ENCODE measurements at places on chromosomes 13 and 19.

GRCh38 chr19:1276628-1277022, 1.3 kb downstream of the FAM174C start:
- DNase-seq: no peak

DNA sequence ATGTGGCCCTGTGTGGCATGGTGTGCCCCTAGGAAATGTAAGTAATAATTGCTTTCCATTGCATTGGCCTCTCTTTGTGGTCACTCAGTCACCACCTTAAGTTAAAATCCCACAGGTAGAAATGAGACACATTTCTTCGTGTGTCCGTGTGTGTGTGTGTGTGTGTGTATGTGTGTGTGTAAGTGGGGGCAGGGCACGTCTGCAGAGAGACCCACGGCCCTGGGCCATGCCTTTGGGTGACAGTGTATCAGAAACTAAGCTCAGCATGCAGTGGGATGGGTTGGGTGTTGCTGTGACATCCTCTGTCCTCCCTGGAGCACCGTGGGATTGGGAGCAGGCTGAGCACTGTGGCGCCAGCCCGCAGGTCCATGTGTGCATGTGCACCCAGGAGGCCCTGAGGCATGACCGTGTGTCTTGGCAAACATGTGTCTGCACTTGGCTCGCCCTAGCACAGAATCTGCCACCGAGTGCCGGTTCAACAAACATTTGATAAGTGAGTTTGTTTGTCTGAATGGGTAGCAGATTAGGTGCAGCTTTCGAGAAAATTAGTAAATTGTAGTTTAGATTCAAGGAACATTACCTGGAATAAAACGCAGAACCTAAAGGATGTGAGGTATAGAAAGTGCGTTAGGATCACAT, 91.8 kb downstream of the WTIP start:
- DNase-seq: no peak

DNA sequence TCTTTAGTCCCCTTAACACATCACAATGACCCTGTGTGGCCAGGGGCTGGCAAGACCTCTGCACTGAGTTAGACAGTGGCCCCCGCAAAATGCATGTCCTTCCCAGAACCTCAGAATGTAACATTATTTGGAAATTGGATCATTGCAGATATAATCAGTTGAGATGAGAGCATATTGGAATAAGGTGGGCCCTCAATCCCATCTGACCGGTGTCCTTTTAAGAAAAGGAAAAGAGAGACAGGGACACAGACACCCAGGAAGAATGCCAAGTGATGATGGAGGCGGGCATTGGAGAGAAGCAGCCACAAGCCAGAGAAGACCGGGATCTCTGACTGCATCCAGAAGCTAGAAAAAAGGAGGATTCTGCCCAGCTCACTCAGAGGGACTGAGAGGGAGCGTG, 1.8 kb downstream of the FAM187B start:
- DNase-seq: no peak

- no peak for DNase-seq
These were observed 748 bp downstream of the LHFPL6 start for GRCh38 chr13:39602277-39602613.

DNA sequence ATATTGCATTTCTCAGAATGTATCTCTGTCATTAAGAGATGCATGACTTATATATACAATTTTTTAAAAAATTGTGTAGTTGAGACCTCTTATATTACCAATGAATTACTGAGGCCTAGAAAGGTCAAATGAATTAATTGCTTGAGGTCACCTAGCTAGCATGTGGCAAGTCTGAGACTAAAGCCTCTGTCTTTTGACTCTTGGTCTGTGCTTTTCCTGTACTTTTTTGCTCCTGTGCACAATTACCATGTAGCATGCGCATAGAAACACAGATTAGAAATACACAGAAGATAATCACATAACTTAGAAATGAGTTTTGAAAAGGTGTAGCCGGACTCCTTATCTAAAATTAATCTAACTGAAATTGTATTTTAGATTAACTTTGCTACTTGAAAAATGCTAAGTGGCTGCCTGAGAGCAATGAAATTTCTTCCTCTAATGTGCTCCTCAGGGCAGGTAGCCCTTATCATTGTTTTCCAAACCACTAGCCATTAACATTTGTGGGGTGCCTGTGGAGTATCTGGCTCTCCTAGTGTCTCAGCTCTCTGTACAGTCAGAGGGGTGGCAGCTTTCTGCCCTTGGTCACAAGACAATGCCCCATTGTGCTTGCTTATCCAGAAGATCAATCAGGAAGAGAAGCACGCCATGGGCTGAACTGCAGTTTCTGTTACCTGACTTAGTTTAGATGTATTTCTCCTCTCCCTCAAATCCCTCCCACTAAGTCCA, 119.6 kb downstream of the RFC3 start:
- no peak for DNase-seq

DNA sequence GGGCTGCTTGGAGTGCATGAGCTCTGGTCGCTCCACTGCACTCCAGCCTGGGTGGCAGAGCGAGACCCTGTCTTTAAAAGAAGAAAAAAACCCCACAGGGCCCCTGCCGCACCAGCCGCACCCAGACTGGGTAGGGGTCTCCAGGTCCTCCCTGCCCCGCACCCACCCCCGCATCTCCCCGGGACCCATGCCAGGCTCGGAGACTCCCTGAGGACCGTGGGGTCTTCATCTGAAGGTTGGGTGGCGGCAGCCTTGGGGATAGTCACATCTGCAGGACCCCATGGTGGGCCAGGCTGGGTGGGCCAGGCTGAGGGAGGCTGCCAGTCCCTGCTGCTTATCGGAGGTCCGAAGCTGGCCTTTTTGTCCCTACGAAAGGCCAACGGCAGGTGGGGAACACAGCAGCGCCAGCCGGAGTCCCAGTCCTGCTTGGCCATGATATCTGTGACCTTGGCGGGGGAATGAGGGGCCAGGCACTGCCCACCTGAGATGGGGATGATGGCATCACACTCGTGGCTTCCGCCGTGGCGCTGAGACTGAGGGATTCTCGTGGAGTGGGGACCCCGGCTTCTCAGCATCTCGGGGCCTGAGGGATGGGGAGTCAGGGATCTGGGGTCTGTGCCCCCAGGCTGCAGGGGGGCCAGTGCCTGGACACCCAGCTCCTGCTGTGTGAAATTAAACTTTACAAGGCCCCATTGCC, 11.1 kb downstream of the EFNA2 start:
- DNase-seq: no peak

DNA sequence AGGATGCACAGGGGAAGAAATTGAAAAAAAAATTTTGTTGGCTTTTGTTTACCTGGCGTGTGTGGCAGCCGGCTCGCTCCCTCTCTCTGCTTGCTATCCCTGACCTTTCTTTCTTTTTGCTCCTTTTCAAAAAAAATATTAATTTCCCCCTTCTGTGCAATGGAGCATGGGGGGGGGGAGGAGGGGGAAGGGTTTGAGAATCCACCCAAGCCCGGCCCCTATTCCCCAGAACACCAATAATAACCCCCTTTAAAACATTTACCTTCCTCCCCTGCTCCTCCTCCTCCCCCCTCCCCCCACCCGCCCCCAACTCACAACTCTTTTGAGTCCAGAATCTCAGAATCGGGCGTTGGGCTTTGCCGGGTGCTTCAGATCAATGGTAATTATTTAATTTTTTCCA, 28.4 kb downstream of the NFIX start:
- no peak for DNase-seq

DNA sequence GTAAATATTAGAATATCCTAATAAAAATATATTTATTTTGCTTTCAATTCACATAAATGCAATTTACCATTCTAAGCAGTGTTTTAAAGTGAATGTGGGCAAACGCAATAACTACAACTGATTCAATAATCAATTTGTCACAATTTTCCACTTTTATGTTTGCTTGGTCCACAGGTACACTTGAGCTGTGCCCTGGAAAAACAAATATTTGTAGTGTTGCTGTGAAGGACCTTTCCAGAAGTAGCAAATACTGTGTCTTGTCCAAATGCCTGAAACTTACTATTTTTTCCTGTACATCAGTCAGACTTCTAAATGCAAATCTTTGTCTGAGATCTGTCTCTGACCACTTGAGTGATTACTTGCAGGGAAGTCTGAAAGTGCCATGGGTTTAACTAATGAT, 845.8 kb upstream of the SLITRK5 start:
- DNase-seq: no peak

GRCh38 chr13:109154546-109154945, 525.1 kb downstream of the MYO16 start:
- no peak for DNase-seq

DNA sequence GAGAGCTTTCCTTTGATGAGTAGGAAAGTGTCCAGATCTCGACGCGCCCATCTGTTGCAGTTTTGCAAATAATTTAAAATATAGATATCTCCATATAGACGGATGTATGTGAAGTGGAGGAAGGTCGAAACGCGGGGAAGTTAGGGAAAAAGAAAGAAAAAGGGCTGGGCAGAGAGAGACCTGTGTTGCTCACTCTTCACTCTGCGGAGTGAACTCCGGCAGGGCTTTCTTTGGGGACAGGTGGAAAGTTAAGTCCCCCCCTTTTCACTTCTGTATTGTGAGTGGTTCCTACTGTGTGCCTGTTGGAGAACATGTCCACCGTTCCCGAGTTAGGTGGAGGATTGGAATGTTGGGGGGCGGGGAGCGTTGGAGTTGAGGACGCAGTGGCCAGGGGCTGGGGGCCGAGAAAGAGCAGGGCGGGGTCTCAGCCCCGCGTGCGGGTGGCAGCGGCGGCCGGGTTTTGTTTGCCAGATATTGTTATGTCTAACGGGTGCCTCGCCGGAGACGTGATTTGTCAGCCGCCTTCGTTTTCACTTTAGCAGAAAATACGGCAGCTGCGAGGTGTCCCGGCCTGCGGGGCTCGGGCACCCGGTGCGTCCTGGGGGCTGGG, 145.1 kb upstream of the ZNF536 start:
- no peak for DNase-seq

DNA sequence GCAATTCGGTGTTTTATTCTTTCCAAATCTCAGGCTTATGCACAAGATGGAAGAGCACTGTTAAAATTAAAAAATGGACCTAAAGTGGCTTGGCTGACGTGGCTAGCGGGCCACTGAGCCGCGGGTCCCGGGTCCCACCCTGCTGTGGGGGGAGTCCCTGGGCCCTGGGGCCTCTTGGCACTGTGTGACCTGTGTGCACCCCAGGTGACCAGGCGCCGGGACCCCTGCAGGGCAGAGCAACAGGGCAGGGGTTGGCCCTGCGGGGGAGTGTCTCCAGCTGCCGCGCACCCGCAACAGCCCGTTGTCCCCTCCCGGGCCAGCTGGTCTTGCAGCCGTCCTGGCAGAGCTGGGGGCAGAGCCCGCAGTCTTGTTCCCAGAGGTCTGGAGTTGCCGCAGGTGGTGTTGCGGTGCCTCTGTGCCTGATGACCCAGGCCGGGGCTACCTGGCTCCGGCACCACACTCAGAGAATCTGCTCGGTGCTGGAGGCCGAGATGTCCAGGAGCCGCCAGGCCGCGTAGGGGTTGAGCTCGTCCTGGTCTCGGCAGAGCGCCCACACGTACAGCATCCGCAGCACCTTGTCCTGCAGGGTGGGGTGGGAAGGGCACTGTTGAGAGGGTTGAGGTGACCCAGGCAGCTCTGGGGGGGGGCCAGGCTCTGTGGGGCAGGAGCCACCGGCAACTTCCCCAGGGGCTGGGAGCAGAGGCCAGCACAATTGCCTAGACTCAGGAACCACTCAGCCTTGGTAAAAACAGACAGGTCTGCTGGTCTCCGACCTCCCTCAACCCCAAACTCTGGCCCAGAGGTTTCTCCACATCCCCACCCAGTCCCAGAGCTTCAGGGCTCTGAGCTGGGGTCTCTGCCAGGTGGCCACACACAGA, 1.0 kb upstream of the CTXN1 start:
- no peak for DNase-seq

- DNase-seq: no peak
These were observed 62.8 kb upstream of the EDNRB start for GRCh38 chr13:77981281-77981881.

DNA sequence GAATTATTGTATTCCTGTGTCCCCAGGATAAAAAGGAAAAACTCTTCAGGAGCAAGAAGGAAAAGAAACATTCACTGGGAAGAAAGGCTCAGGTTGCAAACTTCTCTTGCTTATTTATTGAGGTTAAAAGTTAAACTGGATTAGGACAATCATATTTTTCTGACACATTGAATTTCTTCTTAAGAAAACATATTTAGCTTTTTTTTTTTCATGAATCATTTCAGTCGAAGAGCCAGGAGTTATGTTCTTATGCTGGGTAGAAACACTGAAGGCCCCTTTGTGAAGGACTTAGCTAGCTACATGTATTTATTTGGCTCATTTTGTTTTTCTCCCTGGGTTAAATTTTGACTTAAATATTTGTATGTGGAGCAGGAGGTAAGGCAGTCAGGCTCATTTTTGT, 434.0 kb downstream of the KLF5 start:
- no peak for DNase-seq

GRCh38 chr19:1264801-1265614, 4.1 kb upstream of the CIRBP start:
- DNase-seq: no peak

DNA sequence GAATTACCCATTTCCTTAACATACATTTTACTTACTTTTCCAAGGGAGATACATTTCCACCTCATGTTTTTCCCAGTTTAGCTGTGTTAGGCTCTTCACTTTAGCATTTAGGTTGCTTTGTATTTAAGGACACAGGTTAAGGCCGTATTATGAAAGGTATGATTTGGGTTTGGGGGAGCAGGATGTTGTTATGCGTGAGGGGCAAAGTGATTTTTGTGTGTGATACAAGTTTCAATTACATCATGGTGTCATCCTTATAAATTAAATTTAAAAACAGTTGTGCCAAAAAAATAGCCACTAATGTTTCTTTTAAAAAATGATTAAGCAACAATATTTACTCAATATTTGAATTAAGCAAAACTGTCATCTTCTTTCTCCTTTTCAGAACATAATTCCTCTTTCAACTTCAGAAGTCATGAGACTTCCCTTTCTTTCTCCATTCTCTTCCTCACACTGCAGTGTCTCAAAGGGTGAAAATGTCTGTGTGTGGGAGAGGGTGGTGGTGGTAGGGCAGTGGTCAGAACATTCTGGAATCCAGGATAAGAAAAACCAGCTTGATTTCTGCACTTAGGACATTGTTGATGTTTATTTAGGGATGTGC, 126.2 kb downstream of the KCNRG start:
- DNase-seq: no peak

- DNase-seq: no peak
These were observed 43.8 kb downstream of the DCT start for GRCh38 chr13:94435604-94436226.

GRCh38 chr13:110123041-110123809, 183.7 kb downstream of the COL4A1 start:
- no peak for DNase-seq

DNA sequence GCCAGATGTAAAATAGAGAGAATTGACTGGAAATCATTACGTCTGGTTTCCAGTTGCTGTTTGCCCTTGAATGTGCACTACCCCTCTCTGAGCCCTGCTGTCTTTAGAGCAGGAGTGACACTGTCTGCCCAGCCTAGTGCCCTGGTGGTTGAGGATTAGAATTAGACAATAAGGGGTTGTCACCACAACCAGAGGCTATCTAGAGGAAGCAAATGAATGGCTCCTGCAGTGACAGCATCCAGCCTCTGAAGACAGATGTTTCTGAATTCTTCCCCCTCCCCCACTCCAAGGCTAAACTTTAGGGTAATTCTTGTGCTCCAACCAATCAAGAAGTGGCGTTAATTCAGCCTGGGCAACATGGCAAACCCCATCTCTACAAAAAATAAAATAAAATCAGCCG, 2.0 kb downstream of the RAB8A start:
- no peak for DNase-seq

Measured in omental fat pad (tissue), 4 donors.